Hematopoietic multipotent progenitor cell treated with erythropoietin and hydrocortisone succinate and interleukin-3 and kit ligand, for 8 days (in vitro differentiated cells): ENCODE measurements at places on chromosomes 6 and 20.

DNA sequence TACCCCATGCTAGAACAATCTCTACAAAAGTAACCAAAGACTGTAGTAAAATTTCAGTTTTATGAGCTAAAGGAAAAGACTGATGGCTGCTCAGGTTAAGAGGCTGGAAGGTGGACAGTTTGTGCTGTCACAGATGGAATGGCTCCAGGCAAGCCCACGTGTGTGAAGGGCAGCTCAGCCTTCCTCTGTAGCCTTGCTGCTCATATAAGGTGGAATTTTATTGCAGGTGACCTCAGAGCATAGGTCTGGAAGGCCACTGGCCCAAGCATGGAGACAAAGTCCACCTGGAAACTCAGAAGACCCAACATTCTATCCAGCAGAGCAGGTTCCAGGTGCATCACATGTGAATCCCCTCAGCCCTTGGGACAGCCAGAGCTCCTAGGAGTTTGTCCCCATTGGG, 53.6 kb downstream of the KAT14 start:
- DNase-seq: no peak

GRCh38 chr20:42686057-42686456, 503.6 kb downstream of the PTPRT start:
- no peak for DNase-seq

DNA sequence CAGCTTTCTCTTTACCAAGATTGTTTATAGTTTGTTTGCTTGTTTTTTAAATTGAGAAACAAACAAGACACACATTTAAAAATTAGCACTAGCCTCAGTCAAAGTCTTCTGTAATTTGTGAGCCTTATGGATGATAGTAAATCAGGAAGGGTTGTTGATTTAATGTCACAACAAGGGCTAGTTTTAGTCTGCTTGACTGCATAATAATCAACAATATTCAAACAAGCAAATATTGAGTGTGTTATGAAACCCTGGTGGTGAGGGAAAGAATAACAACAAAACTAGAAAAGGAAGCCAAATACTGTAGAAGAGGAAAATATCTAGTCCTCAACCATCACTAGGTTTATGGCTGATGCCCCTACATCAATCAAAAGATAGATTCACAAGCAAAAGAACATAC, 228.6 kb downstream of the TBC1D7 start:
- no peak for DNase-seq

DNA sequence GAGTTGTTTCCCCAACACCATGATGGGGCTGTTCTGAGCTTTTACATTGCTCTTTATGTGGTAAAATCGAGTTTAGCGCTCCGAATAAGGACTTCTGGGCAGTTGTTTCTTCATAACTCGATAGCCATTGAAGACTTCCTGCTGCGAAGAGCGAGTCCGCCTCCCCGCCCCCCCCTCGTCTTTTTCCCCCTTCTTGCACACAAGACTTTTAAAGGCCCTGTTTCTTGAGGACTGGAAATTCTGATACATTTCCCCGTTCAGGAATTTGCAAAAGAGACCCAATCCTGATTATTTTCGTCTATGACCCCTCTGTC, 1.5 kb upstream of the CITED2 start:
- no peak for DNase-seq

DNA sequence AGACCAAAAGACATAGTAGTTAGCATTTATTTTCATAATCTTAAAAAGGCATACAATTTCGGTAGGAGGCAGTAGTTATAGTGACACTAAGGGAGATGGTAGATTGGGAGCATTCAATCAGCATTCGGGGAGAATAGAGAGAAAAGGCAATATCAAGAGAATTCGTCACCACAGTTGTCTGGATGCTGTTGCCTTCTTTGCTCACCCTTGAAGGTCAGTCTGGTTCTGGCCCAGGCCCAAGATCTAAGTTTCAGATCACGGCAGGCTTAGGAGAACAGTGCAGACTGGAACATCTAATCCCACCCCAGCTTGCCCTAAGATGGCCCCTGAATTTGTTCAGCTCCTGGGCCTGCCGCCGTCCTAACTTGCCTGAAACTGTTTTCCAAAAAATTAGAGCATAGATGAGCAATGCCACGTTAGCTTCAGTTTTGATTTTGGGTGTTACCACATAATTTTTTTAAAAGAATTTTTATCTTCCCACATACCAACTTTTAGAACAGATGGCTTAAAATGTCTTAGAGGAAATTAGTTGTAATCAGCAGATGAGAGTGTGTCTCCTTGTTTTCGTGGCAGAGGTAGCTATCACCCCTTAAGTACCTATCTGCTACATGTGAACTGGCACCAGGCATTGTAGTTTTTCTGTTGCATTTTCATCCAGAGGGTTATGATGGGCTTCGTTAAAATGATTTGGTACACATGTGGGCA, 8.3 kb upstream of the CEP85L start:
- DNase-seq: no peak

GRCh38 chr6:81774542-81774941, 22.1 kb upstream of the TENT5A start:
- DNase-seq: no peak

GRCh38 chr6:26202201-26202611, 115.0 kb downstream of the HFE start:
- peak; percentile 40 for DNase-seq

- DNase-seq: no peak
Measured at GRCh38 chr6:89214197-89214596, 3.0 kb downstream of the GABRR1 start.
